ENCODE measurements at places on chromosomes 3 and 15.

- DNase-seq: no peak
Measured at GRCh38 chr3:109316162-109316730, at the start of gene DPPA2. Gene DPPA2, minus strand, starts transcription at chr3:109316517. Its CDS starts 1,975 bp downstream, at chr3:109314542.

GRCh38 chr3:26049951-26050350 lies 260.1 kb downstream of the OXSM start:
- no peak for DNase-seq

GRCh38 chr15:31503256-31503655 lies 176.6 kb downstream of the KLF13 start:
- DNase-seq: no peak

DNA sequence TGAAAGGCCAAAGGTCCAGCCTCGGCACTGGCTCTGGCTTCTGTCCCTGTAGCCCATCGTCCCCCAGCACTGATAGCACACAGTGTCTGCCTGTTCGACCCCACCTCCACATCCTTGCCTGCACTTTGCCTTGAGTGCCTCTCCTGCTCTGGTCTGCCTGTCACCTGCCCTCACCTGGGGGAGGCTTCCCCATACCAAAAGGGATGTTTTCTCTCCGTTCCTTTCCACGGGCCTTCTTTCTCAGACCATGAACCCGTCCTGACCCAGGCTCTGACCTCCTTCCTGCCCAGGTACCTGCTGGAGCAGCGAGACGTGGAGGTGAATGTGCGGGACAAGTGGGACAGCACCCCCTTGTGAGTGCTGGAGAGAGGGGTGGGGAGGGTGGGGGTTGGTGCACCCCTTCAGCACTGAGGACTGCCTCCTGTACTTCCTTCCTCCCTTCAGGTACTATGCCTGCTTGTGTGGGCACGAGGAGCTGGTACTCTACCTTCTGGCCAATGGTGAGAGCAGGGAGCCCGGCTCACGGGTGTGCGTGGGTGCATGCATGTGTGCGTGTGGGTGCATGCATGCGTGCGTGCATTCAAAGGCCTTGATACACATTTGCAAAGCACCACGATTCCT lies 1.5 kb downstream of the ABTB1 start:
- no peak for DNase-seq

GRCh38 chr3:39094851-39095677 lies 12.4 kb downstream of the GORASP1 start:
- no peak for DNase-seq

GRCh38 chr3:113769551-113769950 lies 22.7 kb downstream of the ATP6V1A start:
- no peak for DNase-seq

GRCh38 chr15:96412906-96413231 lies 82.4 kb downstream of the NR2F2 start:
- DNase-seq: no peak

GRCh38 chr3:129182390-129183185 lies 1.1 kb downstream of the CNBP start:
- peak; percentile 36 for DNase-seq

DNA sequence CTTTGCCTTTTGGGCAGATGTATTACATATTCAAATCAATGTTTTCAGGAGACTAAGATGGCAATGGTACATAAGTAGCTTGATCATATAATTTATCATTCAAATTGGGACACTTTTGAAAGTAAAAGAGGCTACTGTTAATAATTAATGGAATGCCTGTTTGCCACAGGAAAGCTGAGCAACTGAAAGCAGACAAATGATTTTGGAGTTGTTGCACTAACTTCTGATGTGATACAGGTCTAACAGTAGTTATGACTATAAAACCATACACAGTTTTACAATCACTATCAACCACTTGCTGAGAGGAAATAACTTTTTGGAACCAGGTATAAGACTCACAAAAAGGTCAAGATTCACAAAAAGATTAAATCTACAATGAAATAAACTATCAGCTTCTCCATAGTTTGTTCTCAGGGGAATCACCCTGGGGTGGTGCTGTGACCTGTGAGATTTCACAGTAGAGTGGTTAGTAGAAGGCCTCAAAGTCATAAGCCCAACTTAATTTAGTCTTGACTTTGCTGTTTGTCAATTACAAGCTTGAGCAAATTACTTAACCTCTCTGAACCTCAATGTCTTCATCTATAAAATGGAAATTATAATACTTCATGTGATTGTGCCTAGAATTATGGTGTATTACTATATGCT lies 42.7 kb downstream of the HHLA2 start:
- no peak for DNase-seq

DNA sequence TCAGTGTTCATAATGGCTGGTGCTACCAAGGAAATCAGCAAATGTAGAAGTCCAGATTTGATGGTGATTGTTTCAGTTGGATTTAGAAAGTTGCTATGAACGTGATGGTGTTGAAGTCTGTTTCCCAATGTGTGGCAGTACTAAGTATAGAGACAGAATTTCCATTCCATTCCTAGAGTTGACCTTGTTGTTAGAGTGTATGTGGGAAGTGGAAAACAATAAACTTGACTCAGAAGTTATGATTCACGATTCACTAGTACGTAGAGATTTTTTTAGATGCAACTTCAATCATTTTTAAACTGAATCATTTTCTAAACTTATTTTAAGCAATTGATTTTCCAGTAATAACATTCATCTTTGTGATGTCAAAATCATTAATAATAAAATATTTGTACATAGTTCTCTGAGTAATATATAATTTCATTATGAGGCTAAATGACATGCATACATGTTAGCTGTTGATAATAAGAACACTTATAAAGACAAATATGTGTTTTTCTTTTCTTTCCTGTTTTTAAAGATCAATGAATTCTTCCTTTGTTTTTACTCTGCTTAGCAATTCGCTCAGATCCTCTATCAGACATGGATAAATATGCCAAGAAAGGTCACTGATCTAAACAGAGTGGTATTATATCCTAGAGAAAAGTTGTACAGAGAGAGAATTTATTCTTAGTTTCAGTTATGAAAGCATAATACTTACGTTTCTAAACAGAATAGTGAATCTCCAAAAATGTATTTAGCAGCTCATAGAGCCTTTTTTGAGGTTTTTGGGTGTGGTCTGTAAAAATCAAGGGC lies 108.8 kb upstream of the GPR149 start:
- no peak for DNase-seq

DNA sequence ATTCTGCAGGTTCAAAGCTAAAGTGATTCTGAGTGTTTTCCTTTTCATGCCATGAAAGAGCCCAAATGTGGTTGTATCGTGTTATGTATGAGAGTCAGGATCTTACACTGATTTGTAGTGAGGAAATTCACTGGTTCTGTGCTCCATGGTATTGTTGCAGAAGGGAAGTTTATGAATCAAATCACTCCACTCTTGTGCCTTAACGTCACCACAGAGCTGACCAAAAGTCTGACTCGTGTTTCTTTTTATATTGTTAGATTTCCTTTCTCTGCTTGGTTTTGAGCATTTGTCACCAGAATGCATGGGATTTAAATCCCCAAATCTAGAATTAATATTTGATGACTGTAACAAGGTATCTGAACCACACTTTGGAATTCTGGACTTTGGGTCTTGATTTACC lies 29.1 kb upstream of the SLC30A4 start:
- no peak for DNase-seq

GRCh38 chr3:71078723-71079525 lies 504.6 kb downstream of the FOXP1 start:
- no peak for DNase-seq

- no peak for DNase-seq
Measured at GRCh38 chr15:51097553-51098330, 3.0 kb upstream of the TNFAIP8L3 start.

GRCh38 chr3:23991683-23992628 lies 46.9 kb downstream of the NR1D2 start:
- DNase-seq: no peak

DNA sequence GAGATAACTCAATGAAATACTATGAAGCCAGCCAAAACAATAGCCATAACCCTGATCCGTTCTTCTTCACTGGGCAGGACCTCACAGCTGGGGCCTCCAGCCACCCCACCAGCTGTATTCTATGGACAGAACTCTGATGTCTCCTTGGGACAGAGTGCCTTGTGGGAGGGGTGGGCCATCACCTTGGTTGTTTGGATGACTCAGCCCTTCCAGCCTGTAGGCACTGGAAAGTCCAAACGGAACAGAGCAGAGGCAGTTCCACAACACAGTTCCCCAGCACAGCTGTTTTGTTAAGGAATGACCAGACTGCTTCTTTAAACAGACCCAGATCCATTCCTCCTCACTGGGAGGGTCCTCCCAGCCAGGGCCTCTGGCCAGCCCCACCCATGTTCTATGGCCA lies 31.9 kb upstream of the ZBED2 start:
- no peak for DNase-seq

GRCh38 chr3:15206662-15207576 lies 873 bp downstream of the CAPN7 start:
- peak; percentile 50 for DNase-seq

GRCh38 chr3:195071011-195071728 lies 199.8 kb downstream of the XXYLT1 start:
- no peak for DNase-seq

GRCh38 chr3:17894434-17895060 lies 152.1 kb upstream of the TBC1D5 start:
- peak; percentile 51 for DNase-seq

DNA sequence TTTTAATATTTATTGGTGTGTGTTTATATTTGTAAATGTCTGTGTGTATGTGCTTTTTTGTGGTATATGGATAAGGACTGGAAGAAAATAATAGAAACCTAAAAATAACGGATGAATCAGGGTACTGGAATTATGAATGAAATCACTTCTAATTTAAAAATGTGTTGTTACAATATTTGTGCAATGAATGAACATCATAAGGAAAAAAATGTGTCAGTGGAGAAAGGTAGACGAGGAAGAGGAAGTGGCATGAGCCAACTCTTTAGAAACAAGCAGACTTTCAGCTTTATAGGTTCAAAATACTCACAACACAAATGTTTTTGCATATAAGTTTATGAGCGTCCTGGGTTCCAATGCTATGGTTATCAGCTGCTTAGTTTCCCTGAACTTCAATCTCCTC lies 59.4 kb downstream of the SOX2 start:
- DNase-seq: no peak

- no peak for DNase-seq
Measured at GRCh38 chr3:195885036-195885891, 23.1 kb downstream of the TNK2 start.

All from activated CD4-positive, alpha-beta T cell treated with anti-CD3 and anti-CD28 coated beads, Interleukin-2, amount 10 ng/mL, durations not matched to agents 7 days and 5 days (primary cell).